Posterior cingulate gyrus (tissue), 11 donors: ENCODE measurements at places on chromosomes 1 and 21.
A peak's percentile ranks its signal among the peaks of the same experiment; 100 is the strongest.

DNA sequence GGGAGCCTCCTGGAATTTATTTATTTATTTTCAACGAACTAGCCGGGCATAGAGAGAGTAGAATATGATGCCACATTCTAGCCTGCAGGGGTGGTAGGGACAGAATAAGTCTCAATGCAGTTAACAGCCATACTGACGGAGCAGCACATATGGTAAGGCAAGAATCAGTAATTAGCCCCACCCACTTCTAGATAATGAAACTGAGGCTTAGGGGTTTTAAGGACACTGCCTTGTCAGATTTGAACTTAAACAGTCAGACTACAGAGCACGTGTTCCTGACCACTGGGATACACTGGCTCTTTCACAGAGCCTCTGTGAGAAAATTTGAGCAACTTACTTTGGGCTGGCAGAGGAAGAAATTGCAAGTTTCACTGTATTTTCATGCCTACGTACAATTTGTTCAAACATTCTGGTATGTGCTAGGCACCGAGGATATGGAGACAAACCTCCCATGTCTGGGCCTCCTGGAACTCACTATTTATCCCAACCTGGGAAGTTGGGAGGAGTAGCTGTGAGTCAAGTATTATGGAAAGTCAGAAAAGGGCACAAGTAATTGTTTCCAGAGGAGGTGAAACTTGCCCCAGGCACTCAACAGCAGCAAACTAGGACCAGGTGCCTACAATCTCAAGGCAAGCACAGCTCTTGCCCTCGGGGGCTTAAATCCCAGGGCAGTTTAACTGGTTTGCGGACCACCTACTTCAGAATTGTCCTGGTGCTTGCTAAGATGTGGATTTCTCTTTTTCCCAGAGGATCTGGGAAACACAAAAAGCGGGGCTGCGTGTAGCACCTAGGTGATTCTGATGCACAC, 1.6 kb upstream of the CLIC4 start:
- no peak for DNase-seq

GRCh38 chr1:81449786-81450185, 350.9 kb upstream of the ADGRL2 start:
- no peak for DNase-seq

DNA sequence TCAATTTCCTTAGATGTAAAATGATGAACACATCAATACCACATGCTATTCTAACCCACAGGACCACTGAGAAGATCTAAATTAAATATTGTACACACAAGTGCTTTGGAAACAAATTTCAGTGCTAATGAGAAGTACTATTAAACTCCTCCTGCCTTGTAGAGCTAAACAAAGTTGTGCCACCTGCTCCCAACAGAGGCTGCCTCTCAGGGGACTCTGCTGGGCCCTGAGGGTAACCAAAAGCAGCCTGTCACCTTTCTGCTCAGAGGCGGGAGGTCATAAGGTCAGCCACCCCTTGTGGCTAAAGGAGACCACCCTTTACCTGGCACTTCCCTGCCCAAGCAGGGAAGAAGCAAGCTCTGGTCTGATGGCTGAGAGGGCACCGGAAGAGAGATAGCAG, 6.3 kb downstream of the SLC9A1 start:
- DNase-seq: no peak

DNA sequence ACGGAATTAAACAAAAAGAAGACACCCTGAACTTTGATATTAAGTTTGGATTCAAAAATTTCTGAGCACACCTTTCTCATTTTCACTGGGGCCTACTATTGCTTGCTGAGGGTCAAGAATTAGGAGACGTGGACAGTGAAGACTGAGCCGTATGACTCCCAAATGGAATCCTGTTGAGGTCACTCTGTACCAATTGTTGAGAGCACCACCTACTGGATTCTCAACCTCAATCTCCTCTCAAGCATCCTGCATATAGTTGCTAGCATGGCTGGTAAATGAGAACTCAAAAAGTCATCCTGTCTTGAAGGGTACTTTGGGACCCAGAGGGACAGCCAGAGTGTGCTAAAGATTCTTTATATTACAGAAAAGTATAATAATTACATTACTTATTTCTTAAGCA, 20.2 kb upstream of the MTR start:
- no peak for DNase-seq

GRCh38 chr1:225881081-225881958, 860 bp downstream of the TMEM63A start:
- DNase-seq: no peak

DNA sequence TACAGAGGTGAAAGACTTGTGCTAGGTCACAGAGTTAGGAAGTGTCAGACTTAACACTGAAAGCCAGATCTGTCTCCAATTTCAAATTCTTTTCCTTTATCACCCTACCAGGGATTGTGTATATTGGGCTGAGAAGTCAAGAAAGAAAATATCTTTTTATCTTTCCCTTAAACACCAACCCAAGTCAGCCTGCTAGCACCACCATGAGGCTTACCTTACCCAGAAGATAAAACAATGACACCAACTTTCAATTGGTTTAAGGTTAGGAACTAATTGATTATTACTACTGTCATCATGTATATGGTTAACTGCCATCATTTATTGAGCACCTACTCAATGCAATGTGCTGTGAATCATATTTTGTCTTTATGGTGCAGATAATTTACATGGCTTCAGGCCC, 178.9 kb upstream of the FOXD3 start:
- DNase-seq: no peak

- DNase-seq: no peak
Measured at GRCh38 chr21:14862794-14863720, 201.7 kb downstream of the NRIP1 start.

DNA sequence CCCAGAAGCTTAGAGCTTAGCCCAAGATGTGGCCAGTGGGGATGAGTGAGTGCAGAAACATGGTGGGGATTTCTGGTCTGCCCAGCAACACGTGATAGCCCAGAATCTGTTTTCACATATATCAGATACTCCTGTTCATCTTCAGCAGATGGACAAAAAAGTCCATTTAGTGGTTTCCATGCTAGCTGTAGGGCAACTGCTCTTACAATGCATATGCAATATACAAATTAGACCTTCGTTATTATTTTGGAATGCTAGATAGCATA, 96.9 kb upstream of the SGIP1 start:
- no peak for DNase-seq

GRCh38 chr1:67755160-67755559, 70.2 kb downstream of the GADD45A start:
- no peak for DNase-seq

DNA sequence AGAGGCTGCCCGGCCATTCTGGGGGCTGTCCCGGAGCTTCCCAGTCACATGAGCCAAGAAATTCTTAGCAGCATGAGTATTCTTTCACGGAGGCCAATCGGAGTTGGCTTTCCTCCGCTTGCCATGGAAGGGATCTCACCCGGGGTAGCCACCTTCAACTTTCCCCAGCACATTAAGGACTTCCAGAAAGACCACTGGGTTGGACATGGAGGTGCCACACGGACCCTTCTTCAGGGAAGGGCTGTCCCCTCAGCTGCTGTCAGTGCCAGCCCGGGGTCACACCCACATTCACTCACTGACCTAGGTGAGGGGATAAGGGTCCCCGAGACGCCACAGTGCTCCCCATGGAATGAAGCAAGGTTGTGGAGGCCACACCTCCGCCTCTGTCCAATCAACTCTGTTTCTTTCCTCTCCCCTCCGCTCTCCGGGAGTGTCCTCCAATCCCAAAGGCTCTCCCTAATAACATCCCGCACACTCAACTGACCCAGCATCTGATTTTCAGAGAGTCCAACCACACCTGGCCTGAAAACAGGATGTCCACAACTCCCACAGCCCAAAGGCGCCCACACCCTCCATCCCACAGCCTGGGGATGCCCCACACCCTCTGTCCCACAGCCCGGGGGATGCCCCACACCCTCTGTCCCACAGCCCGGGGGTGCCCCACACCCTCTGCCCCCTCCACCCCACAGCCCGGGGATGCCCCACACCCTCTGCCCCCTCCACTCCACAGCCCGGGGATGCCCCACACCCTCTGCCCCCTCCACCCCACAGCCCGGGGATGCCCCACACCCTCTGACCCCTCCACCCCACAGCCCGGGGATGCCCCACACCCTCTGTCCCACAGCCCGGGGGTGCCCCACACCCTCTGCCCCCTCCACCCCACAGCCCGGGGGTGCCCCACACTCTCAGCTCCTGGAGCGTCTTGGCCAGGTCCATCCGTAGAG, 19.4 kb downstream of the RSPH1 start:
- no peak for DNase-seq

DNA sequence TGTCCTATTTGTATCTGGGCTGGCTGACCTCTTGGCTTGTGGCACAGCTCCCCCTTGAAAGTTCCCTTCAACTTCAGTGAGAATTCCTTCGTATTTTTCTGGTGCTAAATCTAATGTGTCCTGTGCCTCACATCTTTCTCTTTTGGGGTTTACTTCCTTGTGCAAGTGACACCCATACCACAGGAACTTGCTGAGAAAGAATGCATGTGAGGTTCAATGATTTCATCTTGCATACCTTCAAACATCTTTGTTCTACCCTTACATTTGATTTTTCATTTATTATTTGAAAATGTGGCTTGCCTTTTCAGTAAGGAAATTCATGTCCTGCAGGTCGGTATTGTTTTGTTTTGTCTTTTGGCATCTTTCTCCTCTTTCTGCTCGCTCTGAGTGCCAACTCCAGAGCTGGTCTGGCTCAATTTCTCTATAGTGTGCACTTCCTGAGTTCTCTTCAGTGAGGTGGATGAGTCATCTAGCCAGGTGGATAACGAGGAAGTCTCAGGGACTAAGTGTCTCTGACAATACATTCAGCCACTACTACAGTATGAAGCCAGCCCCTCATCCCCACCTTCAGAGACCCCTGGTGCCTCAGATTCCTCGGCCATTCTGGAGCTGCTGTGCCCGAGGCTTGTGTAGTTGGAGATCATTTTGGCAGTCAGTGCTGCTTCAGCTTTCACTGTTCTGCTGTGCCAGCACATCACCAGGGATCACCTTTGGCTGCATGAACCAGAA, 59.5 kb downstream of the RIPK4 start:
- DNase-seq: no peak

DNA sequence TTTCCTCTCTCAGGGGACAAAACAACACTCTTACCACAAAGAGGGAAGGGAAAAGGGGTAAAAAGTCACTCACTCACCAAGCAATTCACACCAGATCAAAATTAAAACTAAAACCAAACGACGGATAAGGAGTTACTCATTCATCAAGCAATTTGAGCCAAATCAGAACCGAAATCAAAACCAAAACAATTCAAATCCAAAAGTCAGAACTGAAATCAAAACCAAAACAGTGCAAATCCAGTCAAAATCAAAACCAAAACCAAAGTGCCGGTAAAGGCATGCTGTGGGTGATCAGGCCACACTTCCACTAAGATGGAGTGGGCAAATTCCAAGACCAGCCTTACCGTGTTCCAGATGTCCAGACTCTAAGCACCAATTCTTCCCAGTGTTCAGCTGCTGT, 717.9 kb downstream of the AMY1C start:
- DNase-seq: no peak

GRCh38 chr1:192311281-192311680, 5.5 kb upstream of the RGS21 start:
- DNase-seq: no peak

GRCh38 chr1:87426463-87427249, 98.0 kb downstream of the LMO4 start:
- peak; percentile 79 for DNase-seq

DNA sequence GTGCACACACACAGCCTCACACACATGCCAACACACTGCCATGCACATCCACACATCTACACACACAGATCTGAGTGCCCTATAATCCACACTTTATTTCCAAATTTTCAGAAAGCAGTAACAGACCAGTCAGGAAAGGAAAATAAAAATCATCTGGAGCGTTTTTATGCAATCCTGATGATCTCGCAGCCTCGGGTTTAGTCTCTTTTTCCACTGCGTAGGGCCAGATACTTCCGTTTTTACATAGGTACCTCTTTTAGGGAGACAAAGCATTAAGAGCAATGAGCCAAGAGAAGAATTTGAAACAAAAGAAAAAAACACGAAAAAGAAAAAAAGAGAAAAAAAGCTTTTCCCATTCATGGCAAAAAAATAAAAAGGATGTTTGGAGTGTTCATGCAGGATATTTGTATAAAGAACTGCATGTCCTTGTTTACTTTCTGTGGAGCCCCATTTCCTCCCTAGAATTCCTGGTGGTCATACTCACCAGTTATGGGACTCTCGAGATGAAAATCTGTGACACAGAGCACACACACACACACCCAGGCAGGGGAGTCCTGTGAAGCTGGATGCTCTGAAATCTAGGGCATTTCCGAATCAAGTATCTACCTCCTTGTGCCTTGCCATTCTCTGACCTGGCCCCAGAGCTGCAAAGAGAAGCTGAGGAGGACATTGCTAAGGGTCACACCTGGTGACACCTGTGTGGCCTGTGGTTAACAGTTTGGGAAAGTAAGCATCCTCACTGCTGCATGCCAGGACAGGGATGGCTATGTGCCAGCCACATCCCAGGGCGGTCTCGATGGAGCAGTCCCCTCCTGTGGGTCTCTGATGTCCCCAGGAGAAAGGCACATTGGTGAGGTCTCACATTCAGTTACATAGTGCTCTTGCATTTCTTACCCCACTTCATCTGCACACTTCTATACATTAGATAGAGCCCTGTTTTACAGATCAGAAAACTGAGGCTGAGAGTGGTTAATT, 83.6 kb downstream of the RUNX1 start:
- no peak for DNase-seq

DNA sequence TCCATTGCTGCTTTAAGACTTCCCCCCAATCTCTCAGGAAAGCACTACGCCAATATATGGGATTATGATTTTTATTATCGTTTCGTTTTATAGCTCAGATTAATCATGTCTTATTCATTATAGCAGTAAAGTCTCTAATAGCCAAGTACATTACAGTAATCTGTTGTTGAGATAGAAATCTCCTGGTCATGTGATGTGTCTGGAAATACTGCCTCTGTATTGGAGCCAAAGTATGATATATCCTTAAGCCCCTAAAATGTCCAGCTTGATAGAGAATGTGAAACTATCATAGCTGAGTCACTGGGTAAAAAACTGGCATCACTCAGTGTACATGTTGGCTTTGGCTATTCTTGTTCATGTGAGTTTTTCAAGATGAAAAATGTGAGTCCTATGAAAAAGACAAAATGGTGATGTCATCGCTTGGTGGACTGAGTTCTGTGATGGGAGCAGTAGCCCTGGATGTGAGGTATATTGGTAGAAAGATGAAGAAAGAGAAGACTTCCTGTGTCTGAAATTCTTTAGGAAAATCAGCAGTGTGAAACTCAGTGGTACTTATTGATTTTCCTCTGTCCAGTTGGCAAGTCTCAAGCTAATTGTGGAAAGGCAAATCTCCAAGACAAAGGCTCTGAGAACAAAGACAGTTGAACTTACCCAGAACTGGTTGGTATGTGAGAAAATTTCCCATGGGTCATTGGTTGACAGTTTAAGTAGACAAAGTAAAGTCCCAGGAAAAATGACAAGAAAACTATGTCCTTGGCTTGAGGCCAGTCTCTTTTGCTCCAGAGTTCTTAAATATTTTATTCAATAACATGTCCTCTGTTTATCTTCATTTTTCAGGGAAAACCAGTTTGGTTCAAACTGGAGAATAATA, 76.2 kb downstream of the BRINP2 start:
- DNase-seq: no peak

GRCh38 chr1:226223786-226224244, 351 bp downstream of the MIXL1 start:
- no peak for DNase-seq
